ENCODE measurements at places on chromosomes 7 and 10.
A peak's percentile ranks its signal among the peaks of the same experiment; 100 is the strongest.

DNA sequence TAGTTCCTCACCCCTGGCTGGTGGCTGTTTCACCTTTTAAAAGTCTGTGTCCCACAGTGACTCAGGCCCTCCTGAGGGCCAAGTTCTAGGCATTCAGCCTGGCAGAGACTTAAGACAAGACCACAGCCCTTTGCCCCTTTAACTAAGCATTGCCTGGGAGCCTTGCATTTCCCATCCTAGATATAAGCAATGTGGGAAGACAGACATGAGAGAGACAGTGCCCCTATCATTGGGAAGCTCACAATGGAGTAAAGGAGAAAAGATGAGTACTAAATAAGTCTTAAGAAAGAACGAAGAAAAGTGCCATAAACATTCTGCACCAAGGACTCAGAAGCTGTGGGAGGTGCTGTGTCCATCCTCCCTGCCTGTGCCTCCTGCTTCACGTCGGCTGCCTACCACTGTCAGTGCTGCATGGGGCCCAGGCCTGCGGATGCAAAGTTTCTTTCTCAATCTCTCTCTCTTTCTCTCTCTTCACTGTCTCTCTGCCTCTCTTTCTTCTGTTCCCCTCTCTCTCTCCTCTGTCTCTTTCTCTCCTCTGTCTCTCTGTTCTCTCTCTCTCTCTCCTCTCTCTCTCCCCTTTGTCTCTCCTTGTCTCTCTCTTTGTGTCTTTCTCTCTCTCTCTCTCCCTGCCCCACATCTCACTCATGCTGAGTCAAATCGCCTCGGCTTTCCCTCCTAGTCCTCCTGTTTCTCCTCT is 21.5 kb downstream of the GPRIN2 start:
- DNase-seq, result no peak

DNA sequence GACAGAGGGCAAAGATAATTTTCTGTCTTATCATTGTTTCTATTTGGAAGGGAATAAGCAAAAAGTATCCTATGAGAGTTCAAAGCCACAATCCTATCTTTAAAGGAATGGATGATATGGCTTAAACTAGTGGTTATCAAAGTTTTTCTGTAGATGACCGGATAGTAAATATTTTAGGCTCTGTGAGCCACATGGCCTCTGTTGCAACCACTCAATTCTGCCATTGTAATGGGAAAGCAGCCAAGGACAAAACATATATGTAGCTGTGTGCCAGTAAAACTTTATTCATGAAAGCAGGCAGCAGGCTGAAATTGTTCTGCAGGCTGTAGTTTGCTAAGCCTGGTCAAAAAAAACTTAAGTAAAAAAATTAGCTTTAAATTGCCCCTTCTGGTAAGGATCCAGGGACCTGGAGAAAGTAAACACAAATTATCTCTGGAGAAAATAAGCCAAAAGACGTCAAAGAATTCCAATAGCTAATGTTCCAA is 73.3 kb downstream of the THSD7A start:
- no peak for DNase-seq

GRCh38 chr10:528173-529165 is 161.0 kb downstream of the DIP2C start:
- no peak for DNase-seq

DNA sequence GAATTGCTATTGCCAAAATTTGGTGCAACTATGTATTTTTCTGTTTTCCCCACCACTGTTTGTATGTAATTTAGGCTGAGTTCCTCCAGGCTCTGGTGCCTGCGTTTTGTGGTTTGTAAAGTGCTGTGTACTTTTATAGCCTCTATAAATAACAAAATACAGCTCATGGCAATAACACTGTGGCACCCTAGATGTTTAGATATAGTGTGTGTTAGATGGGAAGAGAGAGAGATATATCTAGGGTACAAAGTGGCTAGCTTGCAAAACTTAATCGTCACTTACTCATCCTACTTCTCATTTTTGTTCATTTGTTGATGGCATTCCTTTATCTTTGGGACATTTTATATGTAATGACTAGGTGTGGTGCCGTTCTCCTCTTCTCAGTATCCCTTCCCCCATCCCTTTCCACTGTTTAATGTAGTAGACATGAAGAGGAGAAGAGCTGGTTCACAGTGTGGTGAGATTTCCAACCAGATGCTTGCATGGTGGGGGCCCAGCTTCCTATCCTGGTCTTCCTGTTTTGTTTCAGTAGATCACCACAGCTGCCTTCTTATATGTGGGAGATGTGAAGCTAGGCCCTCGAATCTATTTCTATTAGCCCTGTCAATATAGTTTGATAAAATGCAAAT is 115.0 kb downstream of the SND1 start:
- no peak for DNase-seq

DNA sequence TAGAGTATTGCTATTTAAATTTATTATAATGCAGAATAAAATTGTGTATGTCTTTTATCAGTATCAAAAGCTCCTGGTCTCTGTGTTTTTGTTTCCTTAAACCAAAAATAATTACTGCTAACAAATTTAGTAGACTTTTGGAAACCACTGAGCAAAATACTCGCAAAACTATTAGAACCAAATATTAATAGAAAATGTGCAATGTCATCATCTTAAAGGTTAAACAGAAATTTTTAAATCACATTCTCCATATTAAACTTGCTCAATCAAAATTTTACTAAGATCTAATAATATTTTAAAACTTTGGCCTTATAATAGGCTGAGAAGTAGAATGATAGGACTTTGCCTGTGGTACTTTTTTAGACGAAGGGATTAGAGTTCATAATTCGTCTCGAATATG is 48.4 kb downstream of the AASS start:
- DNase-seq, result no peak

- peak; percentile 36 for DNase-seq
Measured at GRCh38 chr10:133258066-133258817, 18.4 kb downstream of the ADAM8 start.

DNA sequence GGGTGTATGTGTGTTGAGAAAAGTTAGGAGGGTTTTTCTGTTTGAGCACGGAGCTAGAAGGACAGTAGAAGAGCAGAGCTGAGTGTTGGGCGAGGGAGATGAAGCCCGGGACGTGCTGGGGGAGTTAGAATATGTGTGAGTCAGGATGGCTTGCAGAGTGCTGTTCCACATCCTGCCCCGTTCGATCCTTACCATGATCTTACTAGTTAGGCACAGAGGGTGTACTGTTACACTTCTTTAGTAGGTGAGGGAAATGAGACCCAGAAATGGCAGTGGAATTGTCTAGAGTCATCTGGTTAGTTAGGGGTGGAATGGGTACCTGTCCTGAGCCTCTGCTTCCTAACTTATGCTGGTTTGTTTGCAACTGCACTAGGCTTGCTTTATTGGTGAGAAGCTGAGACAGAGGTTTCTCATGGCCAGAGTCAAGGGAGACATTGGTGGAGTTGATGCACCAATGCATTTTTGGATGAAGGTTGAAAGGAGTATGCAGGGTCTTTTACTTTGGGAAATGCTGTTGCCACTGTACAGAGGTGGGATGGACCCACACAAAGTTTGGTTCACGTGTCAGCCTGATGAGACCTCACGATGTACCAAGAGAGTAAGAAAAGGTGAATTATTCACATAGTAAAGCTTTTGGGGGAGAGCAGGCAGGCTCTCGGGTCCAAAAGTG is 42.4 kb downstream of the CCNY start:
- DNase-seq, result no peak

DNA sequence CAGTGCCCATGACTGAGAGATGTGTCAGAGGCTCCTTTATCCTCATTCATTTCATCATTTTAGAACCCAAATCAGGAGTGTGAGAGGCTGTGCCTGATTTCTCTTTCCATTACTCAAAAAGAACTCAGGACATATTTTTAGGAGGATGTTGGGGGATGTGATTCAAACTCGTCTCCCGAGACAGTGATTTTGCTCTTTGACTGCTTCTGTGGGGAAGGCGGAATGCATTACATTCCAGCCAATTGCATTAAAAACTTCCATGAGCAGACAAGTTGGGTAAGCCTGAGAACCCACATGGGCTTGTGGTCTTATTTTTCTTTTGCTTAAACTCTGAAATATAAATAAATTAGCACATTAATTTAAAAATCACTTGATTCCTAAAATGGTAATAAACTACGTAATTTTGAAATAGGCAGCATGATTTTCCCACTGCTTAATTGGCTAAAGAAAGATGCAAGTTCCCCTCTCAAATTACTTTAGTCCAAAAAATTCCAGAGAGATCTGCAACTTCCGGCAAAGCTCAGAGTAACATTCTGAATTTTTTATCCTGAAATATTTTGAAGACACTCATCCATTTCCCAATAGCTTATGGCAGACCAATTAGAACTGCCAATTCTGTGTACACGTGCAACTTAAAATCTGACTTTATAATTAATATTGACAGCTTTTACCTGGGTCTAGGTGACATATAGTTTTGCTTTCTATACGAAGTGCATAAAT is 185.6 kb downstream of the C7orf25 start:
- no peak for DNase-seq

- no peak for DNase-seq
Measured at GRCh38 chr7:40843338-40843985, 708.7 kb downstream of the SUGCT start.

DNA sequence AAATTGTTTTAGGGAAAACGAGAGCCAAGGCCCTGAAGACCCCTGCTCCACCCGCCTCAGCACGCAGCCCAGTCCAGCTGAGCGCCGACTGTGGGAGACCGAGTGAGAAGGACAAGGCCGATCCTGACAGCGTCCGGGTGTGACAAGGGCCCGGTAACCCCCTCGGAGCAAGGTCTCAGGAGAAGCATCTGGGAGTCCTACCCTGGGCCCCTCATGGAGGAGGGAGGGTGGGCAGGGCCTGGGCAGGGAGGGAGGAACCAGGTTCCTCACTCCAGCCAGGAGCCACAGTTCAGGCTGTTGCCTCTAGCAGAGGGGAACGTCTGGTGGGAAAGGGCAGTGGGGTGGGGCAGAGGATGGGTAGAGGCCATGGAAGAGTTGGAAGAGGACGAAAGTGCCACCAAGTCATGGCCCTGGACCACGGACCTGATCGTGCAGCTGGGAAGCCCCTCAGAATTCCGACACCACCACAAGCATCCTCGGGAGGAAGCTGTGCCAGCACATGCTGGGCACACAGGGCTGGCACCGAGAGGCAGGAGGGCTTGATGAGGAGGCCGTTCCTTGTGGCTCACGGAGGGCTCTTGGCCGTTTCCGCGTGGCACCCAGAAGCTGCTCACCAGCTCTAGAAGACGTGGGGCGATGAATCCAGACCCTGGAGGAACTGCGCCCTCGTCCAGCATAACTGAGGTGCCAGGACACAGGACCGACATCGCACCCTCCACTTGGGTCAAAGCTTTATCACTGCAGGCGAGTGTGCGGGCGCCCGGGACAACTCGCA is 2.2 kb upstream of the KNDC1 start:
- DNase-seq, result no peak

DNA sequence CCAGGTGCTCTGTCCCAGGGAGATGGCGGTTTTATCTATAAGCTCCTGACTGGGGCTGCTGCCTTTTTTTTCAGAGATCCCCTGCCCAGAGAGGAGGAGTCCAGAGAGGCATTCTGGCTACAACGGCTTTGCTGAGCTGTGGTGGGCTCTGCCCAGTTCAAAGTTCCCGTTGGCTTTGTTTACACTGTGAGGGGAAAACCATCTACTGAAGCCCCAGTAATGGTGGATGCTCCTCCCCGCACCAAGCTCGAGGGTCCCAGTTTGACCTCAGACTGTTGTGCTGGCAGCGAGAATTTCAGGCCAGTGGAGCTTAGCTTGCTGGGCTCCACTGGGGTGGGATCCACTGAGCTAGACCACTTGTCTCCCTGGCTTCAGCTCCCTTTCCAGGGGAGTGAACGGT is 16.4 kb upstream of the SLC26A5 start:
- DNase-seq, result no peak

DNA sequence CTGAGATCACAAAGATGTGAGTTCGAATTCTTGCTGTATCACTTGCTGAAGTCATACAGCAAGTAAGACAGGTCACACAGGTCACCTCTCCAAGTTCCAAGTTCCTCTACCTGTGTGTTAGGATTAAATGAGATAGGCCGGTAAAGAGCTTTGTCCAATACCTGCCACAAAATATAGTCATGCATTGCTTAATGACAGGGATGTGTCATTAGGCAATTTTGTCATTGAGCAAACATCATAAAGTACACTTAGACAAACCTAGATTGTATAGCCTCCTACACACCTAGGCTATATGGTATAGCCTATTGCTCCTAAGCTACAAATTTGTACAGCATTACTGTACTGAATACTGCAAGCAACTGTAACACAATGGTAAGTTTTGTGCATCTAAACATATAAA is 469.4 kb downstream of the KCNMA1 start:
- DNase-seq, result no peak

GRCh38 chr10:114513381-114513792 is 109.1 kb upstream of the AFAP1L2 start:
- no peak for DNase-seq

DNA sequence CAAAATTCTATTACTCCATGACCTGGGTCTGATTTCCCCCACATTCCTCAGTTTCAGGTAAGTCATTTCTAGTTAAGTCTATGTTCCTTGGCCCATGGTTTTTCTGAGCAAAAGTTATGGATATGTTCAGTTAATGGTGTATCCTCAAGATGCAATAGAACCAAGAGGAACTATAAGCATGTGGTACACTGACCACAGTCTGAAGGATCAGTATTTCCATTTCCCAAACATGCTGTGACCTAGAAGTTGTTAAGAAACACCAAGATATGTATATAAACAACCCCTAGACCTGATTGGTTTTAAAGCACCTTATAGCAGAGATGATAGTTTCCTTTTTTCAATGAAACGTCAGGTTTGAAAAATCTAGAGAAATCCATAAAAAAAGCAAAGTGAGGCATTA is 94.2 kb upstream of the ABCB5 start:
- no peak for DNase-seq

GRCh38 chr10:110174816-110175215 is 32.6 kb upstream of the MXI1 start:
- DNase-seq, result no peak

Data from activated CD4-positive, alpha-beta T cell treated with anti-CD3 and anti-CD28 coated beads, Interleukin-2, amount 50 U/mL, for 1 hour (primary cell).